Activated T-helper 1 cell treated with anti-CD3 and anti-CD28 coated beads, Interleukin-2, amount 50 U/mL, for 16 hours (primary cell): ENCODE measurements at places on chromosomes 7 and 10.

- peak; percentile 24 for DNase-seq
Observed at GRCh38 chr10:45418849-45419675, 45.0 kb downstream of the ALOX5 start.

- no peak for DNase-seq
Observed at GRCh38 chr10:80555415-80555814, 17.7 kb downstream of the SH2D4B start.

DNA sequence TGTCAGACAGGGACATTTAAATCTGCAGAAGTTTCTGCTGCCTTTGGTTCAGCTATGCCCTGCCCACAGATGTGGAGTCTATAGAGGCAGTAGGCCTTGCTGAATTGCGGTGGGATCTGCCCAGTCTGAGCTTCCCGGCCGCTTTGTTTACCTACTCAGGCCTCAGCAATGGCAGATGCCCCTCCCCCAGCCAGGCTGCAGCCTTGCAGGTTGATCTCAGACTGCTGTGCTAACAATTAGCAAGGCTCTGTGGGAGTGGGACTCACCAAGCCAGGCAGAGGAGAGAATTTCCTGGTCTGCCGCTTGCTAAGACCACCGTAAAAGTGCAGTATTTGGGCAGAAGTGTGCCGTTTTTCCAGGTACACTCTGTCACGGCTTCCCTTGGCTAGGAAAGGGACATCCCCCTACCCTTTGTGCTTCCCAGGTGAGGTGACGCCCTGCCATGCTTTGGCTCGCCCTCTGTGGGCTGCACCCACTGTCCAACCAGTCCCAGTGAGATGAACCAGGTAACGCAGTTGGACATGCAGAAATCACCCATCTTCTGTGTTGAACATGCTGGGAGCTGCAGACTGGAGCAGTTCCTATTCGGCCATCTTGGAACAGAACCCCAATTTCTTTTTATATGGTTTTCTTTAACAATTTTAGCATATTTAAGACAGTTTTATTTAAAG is 28.4 kb upstream of the VWDE start:
- DNase-seq, result no peak

DNA sequence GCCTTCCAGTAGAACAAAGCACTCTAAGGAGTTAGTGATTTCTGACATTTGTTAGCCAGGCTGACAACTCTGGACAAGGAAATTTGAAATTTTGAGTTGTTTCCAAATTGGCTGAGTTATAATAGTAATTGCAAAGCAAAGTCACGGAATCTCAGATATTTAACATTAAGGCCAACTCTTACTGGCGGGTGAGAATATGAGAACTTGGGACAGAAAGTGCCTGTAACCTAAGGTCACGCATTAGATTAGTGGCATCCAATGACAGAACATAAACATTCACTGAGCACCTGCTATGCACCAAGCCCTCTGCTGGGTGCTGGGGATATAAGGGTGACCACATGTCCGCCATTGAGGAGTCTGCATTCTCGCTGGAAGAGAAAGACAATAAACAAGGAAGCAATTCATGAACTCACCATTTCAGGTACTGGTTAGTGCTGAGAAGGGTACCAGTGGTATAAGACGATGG is 45.5 kb upstream of the CHST15 start:
- DNase-seq, result no peak

DNA sequence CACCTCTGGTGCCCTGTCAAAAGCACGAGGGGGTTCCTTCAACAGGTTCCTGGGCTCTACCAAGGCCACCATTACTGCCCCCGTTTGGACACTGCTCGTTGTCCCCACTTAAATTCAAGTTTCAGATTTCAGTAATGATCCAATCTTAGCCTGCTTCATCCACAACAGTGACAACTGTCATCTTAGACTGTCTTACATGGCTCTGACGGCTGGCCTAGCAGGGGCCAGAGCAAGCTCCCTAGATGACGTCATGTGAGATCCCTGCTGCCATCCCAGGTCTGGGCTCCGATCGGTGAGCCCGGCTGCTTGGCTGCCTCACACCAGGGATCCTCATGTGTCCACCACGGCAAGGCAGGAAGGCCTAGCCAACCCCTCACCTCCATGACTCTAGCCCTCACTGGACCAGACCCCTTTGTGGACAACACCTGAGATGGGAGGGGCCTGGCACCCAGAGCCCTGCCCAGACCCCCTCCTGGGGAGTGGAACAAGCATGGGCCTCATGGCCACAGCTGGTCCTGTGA is 82.5 kb downstream of the FAM53B start:
- no peak for DNase-seq

DNA sequence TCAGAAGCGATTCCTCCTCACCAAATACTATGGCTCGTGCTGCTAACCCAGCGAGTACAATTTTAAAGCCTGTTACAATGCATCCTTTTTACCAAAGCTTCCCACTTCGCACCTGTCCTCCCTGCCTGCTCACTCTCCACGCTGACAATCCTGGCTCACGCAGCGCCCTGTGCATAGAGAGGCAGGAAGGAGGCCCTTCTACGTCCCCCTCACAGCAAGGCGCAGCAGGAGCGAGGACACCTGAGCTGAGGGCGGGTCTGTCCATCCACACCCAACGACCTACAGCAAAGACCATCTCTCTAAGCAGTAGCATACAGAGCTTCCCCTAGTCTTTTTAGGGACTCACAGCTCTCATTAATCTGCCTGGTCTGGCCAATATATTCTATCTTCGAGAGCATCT is 46.0 kb downstream of the MKI67 start:
- DNase-seq, result no peak

DNA sequence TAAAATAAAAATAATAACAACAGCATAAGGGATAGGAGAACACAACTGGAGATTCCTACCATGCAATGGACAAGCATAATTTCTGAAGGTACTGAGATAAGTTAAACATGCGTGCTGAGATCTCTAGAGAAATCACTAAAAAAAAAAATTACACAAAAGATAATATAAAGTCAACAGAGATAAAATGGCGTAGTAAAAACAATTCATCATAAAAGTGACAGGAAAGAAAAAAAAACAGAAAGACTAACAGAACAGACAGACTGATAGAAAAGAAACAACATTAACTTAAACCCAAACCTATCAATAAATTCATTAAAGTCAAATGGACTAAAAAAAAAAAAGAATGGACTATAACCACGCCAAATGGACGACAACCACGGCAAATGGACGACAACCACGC is 56.4 kb downstream of the NCAPG2 start:
- DNase-seq, result no peak

DNA sequence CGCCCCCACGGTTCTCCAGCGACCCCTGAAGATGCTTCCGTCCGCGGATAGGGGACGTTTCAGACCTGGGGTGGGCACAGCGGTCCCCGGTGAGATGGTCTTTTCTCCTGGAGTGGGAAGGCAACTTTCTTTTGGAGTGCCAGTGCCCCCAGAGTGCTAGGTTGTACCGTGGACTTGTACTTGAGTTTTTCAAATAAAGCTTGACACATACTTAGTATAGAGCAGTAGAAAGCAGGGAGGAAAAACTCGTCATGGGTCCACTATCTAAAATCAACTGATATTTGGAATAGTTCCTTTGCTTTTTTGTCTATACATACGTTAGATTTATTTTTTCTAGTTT is 28.4 kb downstream of the RBM20 start:
- DNase-seq, result no peak

DNA sequence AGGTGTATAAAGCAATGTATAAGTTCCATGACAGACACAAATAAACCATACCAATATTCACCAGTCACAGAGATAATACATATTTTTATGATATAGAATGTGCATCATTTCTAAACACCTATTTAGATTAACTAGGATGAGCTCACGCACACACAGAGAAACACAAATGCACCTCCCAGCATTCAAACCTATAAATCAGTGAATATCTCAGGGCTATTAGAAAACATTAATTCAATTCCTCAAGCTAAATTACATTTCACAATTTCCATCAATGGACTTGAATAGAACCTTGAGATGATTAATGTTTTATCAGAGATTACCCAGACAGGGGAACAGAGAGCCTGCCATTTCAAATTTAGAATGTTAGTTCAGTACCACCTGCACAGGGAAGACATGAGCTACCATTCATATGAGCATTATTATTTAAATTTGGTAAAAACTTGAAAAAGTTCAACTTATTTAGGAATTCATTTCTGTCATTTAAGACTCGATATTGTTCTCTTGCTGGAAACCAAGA is 221.7 kb downstream of the PARD3 start:
- DNase-seq, result no peak

- DNase-seq, result no peak
Observed at GRCh38 chr7:87475359-87476178, at the start of gene ABCB4. TSS of gene ABCB4 (minus strand) at chr7:87475680. CDS start at chr7:87475465, 215 bp downstream.

- no peak for DNase-seq
Observed at GRCh38 chr10:79386637-79387465, 39.6 kb downstream of the PPIF start.

DNA sequence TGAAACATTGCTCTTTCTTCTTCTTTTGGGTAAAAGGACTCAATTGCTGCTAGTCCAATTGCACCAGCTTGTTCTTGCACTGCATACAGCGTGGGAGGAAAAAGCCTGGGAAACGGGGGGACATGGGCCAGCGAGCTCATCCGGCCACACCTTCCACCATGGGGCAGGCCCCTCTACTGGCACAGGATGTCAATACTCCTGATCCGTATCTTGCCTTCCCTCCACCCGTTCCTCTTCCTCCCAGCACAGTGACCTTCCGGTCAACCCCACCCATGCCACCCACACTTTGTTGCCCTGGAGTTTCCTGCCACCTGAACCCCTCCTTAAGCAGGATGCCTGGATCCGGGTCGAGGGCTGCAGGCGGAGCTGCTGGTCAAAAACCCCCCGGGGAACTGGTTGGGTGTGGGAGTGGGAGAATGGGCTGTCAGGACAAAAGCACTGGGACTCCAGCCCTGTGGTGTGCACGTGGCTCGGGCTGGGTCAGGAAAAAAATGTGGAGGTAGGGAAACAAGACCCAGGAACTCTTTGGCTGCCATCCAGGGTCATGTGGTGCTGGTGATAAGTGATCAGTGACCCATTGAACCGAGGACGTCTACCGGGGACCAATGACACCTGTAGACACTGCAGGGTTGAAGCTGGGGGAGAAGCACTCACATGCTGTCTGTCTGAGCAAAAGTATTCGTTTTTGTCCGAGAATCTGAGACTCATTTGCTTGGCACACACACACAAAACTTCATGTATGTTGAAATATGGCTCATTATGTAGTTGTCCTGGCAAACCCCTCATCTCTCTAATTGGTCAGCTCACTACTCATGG is 8.1 kb downstream of the IL2RA start:
- no peak for DNase-seq

- no peak for DNase-seq
Observed at GRCh38 chr7:17773289-17773626, 167.0 kb downstream of the SNX13 start.

DNA sequence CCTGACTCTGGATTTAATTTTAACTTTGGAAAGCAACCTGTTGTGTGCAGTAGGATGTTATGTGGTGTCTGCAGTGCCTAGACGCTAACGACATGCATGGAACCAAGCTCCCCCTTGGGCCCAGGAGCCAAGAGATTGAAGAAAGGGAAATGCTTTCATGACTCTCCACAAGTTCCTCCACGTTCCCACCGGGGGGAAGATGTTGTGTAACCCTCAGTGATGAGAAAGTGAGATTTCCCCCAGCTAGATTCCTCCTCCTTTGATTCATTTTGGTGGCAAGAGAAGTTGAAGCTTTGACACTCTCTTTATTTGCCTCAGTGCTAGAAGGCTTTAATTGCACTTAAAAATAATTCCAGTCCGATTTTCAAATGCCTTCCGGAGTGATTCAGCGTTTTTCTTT is 157.9 kb upstream of the INSYN2A start:
- no peak for DNase-seq

DNA sequence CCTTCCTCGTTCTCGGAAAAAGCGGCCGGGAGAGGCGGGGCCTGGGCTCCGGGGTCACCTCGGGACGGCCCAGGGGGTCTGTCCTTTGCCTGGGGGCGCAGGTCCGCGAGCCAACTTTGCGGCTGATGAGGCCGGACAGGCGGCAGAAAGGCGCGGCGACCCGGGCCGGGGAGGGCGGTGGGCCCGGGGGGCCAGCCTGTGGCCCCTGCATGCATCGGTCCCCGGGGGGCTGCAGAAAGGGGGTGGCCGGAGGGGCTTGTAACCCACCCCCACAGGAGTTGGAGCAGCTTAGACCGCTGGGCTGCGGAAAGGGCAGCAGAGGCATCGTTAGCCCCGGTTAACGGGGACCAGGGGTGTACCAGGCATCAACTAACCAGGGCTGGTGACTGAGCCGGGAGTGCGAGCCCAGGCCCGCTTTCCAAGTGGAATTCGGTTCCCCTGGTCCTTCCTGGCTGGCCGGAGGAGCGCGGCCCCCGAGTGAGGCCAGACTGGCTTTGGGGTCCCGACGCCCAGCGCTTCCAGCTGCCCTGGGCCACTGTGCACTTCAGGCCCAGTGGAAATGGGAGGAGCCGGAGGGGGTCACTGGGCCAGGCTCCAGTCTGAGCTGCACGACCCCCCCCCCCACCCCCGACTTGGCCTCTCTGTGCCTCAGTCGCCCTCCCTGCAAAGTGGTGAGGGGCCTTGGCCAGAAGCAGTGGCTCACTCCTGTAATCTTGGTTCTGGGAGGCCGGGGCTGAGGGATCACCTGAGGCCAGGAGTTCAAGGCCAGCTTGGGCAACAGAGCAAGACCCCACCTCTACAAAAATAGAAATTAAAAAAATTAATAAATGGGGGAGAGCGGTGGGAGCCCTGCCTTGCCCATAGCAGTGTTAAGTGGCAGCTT is 919 bp downstream of the SLC29A4 start:
- DNase-seq, result no peak

- no peak for DNase-seq
Observed at GRCh38 chr7:142668495-142668894, 80.8 kb upstream of the PRSS1 start.

GRCh38 chr10:119087271-119087882 is 6.8 kb upstream of the EIF3A start:
- no peak for DNase-seq

GRCh38 chr10:16944986-16945385 is 127.8 kb upstream of the RSU1 start:
- DNase-seq, result no peak

GRCh38 chr10:119259345-119259744 is 52.0 kb downstream of the GRK5 start:
- DNase-seq, result no peak

DNA sequence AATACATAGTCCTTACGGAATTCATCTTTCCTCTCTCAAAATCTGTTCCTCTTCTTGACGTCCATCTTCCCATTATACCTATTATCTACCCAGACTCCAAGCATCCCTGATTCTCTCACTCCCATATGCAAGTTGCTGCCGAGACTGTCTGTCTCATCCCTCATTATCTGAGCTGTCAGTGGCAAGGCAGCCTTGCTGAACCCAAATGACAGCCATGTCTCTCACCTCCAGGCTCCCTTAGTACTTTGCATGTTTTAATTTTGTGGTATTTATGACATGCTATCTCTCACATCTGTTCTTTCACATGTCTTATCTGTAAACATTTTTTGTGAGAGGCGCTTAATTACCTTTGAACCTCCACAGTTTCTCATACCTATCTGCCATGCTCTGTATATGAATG is 54.4 kb upstream of the IFRD1 start:
- no peak for DNase-seq

- DNase-seq, result no peak
Observed at GRCh38 chr10:123795846-123796590, 95.6 kb downstream of the CPXM2 start.
